ENCODE measurements at places on chromosomes 7 and 10.
A peak's percentile ranks its signal among the peaks of the same experiment; 100 is the strongest.

GRCh38 chr7:6269527-6269926 lies 2.9 kb downstream of the CYTH3 start:
- DNase-seq: no peak

GRCh38 chr7:29398011-29398410 lies 165.6 kb upstream of the PRR15 start:
- no peak for DNase-seq

GRCh38 chr10:110918269-110918642 lies 724 bp downstream of the BBIP1 start:
- peak; percentile 21 for DNase-seq

GRCh38 chr7:116687801-116688201 lies 15.8 kb downstream of the MET start:
- no peak for DNase-seq

DNA sequence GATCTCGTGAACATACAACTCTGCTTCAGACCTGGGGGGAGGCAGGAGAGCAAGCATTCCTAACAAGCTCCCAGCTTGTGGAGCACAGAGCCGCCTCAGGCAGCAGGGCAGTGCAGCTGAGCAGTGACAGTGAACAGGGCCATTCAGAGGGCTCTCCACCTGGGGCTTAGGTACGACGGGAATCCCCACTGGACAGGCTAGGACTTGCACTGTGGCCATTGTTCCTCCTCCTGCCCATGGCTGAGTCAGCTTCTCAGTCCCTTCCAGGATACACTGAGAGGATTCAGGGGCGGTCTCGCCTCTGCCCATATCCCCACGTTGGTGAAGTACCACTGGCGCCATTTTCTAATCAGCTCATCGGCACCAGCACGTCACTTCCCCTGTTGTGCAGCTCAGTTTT lies 71.1 kb downstream of the FIGNL1 start:
- no peak for DNase-seq

DNA sequence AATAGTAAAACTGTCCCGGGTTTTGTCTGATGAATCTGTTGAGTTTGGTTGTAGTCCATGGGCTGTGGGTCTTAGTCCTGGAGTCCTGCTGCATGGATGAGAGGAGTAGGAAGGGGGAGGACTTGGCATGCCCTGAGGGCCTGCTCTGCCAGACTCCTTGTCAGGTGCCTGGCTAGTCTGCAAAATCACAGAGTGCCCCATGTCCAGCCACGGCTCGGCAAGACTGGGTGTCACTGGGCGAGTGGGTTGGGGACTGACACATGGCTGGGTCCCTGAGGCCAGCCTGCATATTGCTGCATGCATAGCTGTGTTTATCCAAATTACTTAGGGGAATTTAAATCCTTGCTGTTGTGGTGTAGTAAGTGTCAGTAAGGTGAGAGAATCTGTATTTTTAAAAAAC lies 9.7 kb downstream of the MINDY4 start:
- DNase-seq: no peak

DNA sequence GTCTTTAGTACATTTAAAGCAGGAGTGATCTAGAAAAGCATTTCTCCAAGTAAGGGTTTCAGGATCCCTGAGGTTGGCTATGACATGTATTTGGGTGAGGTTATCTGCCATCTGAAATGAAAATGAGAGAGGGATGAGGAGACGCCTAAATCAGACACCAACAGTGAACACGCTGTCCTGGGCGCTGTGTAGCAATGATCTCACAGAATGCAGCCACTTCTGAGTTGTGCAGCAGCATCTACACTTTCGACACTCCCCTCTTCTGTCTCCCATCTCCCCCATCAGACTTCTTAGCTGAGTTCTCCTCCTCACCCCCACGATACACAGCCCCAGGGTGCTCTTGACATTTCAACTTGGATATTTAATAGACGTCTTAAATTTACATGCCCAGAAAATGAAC lies 95.4 kb downstream of the SVIL start:
- no peak for DNase-seq

GRCh38 chr10:71125749-71126107 lies 86.6 kb upstream of the UNC5B start:
- no peak for DNase-seq

GRCh38 chr7:91169830-91170191 lies 94.4 kb upstream of the FZD1 start:
- DNase-seq: no peak

DNA sequence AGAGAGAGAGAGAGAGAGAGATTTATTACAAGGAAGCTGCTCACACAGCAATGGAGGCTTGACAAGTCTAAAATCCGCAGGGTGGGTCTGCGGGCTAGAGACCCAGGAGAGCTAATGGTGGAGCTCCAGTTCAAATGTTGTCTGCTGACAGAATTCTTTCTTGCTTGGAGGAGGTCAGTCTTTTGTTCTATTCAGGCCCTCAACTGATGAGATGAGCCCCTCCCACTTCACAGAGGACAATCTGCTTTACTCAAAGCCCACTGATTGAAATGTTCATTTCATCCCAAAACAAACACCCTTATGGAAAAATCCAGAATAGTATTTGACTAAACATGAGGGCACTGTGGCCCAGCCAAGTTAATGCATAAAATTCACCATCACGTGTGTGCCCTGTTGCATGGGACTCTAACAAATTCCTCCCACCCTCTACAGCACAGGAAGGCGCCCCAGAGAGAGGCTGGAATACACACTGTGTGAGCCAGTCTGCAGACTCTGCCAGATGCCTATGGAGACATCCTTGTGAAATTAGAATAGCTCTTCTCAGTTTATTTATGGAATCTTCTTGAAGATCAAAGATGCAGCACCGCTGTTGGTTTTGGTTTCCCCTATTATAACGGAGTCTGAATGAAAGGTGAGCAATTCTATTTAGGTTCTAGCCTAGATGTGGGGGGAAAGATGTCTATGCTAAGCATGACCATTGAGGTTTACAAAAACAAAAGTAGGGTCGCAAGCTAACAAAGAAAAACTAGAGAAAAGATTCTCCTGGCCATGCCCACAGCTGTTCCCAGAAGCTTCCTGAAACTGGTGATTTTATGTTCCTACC lies 123.0 kb upstream of the SFMBT2 start:
- DNase-seq: no peak

DNA sequence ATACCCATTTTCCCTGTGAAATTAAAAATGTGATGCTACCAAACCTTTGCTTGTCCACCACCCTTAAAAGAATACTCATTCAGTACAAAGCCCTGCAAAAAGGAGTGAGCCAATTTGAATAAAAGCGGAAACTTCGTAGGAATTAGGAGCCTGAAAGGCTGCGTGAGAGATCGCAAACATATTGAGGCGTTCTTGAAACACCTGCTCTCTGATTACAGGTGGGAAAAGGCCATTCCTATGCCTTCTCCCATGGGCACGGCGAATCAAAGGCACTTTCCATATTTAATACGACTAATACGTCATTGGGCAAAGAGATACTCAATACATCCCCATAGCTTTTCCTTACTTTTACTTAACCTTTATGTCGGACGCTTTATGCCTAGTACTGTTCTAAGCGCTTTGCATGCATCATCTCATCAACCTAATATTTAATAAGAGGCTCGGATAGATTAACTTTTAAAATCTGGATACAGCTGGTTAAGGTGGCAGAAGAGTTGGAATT lies 30.9 kb upstream of the KMT2E start:
- DNase-seq: peak; percentile 67

GRCh38 chr7:41467596-41467995 lies 235.3 kb downstream of the INHBA start:
- DNase-seq: no peak

- DNase-seq: no peak
Measured at GRCh38 chr10:54772468-54773122, 28.4 kb downstream of the PCDH15 start.

DNA sequence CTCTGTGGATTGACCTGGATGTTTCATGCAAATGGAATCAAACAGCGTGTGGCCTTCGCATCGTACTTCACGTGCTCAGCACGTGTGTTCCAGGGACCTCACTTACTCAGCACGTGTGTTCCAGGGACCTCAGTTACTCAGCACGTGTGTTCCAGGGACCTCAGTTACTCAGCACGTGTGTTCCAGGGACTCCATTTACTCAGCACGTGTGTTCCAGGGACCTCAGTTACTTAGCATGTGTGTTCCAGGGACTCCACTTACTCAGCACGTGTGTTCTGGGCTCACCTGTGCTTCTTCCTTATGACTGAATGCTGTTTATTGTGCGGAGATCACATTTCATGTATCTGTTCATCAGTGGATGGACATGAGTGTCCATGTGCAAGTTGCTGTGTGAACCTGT lies 22.0 kb downstream of the INPP5A start:
- DNase-seq: no peak

GRCh38 chr10:62133618-62134017 lies 135.0 kb downstream of the RTKN2 start:
- DNase-seq: no peak

All from NCI-H187 (cell line).